ENCODE measurements at places on chromosomes 12 and 14.

DNA sequence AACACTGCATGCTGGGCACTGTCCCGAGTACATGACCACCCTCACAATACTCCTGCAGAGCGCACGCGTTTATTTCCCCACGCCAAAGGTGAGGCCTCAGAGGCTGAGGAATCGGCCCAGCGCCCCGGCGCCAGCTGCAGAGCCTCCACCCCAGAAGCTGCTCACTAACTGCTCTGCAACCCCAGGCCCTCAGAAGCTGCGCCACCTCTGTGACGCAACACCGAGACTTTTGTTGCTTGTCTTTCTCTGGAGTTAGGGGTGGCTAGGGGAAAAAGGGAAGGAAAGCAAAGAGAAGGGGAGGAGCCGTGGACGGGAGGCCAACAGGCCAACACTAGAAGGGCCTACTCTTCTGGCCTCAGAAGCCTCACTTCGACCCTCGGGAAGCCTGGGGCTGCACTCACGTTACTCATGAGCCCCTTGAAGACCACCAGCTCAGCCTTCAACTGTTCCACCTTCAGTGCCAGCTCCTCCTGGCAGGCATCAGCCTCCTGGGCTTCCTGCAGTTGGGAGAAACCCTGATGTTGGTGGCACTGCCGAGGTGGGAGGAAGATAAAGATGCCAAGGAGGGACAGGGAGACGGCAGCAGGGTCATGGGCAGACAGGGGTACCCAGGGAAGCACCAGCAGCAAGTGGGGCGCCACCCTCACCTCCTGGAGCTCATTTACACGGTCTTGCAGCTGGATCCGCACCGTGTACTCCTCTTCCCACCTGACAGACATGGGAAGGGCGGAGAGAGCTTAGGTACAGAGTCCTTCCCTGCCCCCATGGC lies 5.4 kb downstream of the IFFO1 start:
- DNase-seq: no peak

DNA sequence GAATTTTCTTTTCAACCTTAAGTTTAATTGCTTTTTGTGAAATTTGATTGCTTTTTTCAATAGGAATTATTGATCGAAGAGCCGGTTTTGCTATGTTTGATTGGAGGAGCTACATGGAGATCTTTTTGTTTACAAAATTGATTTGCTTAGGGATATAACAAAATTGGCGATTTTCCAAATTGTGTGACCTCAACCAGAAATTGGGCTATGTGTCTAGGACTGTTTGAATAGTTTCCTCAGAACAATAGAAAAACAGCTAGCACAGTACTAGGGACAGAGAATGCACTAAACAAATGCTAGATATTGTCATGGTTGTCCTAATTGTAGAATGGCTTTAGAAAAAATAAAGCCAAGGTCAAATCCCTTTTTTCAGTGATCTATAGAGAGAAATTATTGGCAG lies 2.4 kb downstream of the SLC17A8 start:
- no peak for DNase-seq

GRCh38 chr12:94100211-94100627 lies 48.2 kb upstream of the PLXNC1 start:
- DNase-seq: no peak

DNA sequence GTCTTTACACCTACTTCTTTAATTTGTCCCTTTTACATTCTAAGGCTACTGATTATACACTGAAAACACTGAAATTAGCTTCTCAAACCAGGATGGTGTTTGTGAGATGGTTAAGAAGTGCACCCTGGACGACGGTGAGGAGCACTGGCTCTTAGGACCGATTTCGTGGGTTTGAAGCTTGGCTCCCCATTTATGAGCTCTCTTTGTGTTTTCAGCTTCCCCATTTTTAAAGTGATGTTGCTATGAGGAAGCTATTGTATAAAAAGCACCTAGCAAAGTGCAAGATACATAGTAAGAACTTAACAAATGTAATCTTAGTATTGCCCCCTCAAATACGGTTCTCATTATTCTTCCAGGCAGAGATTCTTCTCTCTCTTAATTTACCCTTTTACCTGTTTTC lies 4.7 kb downstream of the NFYB start:
- no peak for DNase-seq

GRCh38 chr14:69013943-69014782 lies 35.1 kb upstream of the ACTN1 start:
- no peak for DNase-seq

GRCh38 chr12:49649445-49649844 lies 26.1 kb downstream of the PRPF40B start:
- DNase-seq: no peak

- no peak for DNase-seq
Measured at GRCh38 chr12:124131659-124132058, 158.6 kb downstream of the ZNF664 start.

- peak; percentile 20 for DNase-seq
Measured at GRCh38 chr14:70257526-70257925, 68.8 kb upstream of the SLC8A3 start.

DNA sequence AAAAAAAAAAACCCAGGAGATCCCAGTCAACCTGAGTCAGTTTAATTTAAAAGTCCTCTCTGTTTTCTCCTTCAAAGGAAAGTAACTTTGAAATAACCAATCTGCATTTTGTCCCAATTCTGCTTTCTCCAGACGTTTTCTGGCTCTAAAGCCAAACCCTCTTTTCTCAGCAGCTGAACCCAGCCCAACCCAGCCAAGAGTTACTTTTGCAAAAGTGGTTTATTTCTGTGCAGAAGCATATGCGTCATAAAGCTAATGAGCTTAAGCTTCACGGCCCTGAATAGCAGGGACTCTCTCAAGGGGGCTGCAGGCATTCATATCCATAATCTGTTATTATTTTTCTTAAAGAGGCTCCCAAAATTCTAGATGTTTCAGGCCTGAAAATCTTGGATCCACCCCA lies 176.6 kb downstream of the GALC start:
- DNase-seq: no peak

DNA sequence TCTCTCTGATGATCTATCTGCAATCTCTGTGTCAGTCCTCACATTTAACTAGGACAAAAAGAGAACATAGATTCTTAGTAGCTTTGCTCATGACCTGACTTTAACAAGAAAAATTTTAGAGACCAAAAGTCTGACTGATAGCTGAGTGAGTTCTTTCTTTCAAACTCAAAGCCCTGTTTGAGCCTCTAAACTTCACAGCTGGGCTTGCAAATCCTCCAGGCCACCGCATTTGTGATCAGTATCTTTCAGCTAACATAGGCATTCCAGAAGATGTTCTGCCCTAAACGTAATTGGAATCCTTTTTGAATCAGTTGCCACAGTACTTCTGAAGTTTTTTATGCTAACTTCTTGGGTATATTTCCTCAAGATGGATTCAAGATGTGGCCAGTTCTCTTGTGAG lies 459.0 kb downstream of the DPF3 start:
- no peak for DNase-seq

- DNase-seq: no peak
Measured at GRCh38 chr12:47189728-47190127, 110.0 kb upstream of the AMIGO2 start.

DNA sequence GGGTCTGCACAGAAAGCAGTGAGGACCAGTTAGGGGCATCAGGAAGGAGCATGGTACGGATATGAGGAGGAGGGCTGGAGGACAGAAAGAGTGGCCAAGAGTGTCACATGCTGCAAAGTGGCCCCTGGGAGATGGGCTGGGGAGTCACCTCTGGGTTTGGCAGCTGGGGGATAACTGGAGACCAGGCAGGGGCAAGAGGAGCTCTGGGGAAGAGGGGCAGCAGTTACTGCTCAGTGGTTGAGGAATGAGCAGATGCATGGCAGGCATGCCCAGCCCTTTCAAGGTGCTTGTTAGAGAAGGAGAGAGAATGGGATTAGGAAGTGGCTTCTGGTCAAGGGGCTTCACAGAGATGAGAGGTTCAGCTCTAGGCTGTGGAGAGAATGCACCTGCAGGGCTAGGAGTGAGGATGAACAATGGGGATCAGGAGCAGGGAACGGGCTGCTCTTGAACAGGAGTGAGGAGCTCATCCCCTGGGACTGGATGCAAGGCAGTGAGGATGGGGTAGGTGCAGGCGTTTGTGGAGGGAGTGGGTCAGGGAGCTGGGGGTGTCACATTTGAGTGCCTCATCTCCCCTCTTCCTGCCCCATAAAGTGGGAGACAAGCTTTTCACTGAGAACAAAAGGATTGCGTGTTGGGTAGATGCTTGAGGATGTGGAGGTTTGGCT lies 127.5 kb downstream of the PAPOLA start:
- DNase-seq: no peak

- DNase-seq: no peak
Measured at GRCh38 chr14:96917442-96917963, 120.3 kb downstream of the VRK1 start.

GRCh38 chr12:106088811-106089485 lies 49.8 kb downstream of the NUAK1 start:
- no peak for DNase-seq

DNA sequence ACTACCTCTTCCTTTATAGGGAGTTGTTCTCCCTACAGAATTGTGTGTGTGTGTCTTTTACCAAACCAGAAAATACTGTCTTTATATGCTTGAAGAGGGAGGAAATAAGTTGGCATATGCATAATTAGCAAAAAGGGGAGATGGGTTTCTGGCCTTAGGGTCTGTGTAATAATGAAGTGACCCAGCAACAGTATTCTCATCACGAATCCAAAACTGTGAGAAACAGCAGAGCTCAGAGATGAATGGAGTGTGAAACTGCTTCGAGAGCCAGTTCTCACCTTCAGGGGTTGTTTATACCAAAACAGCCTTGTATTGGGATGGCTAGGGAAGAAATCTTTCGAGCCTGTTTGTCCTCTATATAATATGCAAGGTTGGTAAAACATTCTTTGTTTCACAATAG lies 227.5 kb downstream of the MON2 start:
- no peak for DNase-seq

DNA sequence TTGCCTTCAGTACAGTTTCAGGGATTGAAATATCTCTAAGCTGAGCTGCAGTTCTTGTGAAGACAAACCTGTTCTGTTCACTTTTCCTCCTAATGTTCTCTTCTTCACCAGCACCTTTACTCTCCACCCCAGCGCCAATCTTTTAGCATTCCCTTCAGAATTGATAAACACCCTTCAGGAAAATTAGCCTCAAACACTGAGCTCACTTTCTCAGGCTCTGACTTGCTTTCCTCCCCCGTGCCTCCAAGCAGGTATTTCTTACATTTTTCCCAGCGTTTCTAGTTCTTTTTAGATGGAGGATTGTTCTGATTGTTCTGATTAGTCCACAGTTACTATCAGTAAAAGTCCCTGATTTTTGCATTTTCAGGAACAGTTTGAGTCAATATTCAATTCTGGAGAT lies 88.5 kb upstream of the EVL start:
- DNase-seq: no peak

DNA sequence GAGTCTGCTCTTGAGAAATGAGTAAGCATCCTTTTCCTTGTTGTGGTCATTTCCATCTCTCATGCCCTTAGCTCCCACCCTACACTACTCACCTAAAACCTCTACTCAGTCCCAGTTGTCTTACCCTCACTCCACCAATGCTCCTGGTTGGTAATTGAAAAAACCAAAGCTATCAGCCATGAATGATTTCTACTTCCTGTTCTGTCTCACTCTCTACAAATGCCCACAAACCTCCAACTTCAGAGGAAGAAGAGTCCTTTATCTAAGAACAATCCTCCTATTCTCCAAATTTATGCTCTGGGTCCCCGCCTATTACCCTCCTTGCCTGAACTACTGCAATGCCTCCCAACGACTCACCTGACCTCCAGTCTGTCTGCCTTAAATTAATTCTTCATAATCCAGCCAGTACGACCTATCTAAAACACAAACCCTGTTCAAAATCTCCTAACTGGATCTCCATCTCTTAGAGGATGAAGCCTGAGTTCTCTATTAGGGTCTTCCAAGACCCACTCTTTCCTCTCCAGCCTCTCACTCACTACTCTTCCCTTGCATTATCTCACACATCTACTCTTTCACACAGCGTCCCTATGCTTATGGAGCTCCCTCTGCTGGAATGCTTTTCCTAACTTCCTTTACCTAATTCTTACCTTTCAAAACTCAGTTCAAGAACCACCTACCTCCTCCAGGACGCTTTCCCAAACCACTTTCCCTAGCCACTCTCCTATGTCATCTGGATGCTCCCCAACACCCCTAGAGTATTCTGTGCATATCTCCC lies 2.2 kb downstream of the DHRS1 start:
- DNase-seq: peak; percentile 47

GRCh38 chr12:15797818-15798217 lies 8.6 kb upstream of the EPS8 start:
- no peak for DNase-seq

- peak; percentile 60 for DNase-seq
Measured at GRCh38 chr12:50222275-50222783, 55.2 kb upstream of the CERS5 start.

DNA sequence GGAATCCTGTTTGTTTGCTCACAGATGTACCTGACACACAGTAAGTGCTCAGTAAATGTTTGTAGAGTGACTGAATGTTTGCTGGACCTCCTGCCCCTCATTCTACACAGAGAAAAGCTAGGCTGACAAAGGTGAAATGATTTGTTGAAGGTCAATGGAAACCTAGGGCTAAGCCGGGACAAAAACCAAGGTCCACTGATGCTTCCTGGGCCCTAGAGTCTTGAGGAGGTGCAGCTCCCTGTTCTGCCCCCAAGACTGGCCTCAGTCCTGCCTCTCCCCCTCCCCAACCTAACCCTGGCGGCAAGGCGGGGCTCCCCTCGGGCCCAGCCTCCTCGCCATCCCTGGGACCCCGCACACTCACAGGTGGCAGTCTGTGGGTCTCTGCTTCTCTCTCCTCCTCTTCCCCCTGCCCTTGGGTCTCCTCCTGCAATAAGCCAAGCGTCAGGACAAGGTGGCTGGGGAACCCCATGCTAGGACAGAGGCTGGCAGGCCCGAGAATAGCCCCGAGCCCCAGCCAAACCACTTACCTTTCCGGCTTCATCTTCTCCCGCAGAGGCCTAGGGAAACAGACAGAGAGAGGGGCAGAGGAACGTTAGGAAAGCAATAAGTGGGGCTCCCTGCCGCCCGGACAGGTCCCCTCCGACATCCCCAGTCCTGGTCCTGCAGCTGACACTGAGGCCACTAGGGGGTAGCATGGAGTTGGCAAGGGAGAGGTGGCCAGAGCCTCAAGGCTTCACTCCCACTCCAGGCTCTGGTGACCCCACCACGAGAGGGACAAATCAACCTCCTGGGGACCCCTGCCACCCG lies 9.3 kb downstream of the PGF start:
- DNase-seq: peak; percentile 83

DNA sequence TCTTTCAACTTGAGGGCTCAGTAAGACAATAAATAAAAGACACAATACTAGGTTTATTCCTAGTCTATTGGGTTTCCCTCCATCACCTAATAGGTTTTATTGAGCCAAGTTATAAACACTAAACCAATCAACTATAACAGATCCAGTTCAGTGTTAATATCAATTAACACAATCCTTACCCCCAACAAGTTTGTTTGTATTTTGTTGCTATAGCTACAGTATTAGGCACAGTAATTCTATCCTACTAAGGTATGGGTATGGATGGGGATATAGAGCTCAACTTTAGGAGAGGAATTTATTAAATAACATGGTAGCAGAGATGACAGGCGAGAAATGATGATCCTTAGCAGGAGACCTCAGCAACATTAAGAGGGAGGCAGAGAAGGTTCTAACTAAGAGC lies 13.3 kb downstream of the PPP4R3A start:
- no peak for DNase-seq

All from HEK293T (cell line).